ENCODE measurements at places on chromosomes 5 and 9.

- DNase-seq, result peak; percentile 30
These were observed 54.5 kb upstream of the FST start for GRCh38 chr5:53425687-53426511.

GRCh38 chr9:132387133-132387532 is 19.5 kb downstream of the TTF1 start:
- DNase-seq, result no peak

- no peak for DNase-seq
These were observed 235.1 kb upstream of the ANKH start for GRCh38 chr5:15106530-15107283.

GRCh38 chr9:74001382-74001781 is 495.8 kb upstream of the RORB start:
- DNase-seq, result no peak

DNA sequence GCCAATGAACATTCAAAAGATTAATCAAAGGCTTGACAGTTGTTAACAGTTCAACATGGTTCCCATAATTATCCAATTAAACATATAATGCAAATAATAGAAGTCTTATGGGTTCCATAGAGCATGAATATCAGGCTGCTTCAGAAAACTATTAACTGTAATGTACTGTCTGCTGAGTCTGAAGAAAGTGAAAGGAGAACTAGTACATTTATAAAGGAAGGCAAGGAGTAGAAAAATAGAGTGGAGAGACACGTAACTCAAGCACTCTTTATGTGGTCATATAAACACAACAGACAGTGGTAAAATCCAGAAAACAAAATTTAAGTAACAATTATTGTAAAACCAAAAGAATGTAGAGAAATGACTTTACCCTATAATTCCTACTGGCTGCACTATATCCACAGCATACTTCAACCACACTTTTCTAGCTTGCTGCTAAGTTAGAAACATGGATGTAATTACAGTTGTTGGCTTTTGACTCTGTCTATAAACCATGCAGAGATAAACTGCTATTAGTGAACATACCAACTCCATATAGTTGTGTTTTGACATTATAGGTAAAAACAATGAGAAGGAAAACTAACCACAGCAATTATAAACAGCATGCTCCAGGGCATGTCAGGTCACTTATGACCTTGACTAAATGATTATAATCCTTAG is 32.7 kb downstream of the NFIB start:
- DNase-seq, result no peak

DNA sequence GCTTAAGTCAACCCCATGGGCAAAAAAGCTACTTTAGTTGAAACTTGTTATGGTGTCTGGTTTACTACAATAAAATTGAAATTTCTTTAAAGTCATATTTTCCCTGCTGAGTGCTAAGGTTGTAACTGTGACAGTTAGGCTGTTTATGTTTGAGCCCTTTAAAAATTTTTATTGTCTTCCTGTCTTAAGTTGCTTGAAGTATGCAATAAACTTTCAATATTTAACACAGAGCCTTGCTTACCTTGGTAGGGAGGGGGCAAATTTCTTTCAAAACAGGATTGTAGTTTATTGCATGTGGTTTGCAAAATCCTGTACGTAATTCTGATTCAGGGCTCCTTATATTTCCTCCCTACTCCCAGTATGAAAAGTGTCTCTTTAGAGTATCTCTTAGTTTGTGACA is 465.5 kb upstream of the ACTBL2 start:
- no peak for DNase-seq

DNA sequence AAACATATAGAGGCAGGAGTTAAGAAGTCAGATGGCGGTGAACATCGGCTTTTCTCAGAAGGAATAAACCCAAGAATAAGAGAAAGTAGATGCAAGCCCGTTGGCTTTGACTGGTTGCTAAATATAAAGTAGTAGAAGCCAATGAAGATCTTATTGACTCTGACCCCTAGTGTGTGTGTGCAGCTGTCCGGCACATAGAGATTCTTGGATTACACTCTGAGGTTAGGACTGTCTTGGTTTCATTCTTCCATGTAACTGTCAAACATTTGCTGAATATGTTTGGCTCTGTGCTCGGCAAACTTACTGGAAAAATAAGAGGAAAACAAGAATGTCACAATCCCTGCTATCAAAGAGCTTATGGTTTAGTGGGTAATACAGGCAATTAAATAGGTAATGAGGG is 54.9 kb downstream of the ASTN2 start:
- DNase-seq, result no peak

- DNase-seq, result no peak
These were observed 163.7 kb upstream of the SLC12A2 start for GRCh38 chr5:127919818-127920217.

DNA sequence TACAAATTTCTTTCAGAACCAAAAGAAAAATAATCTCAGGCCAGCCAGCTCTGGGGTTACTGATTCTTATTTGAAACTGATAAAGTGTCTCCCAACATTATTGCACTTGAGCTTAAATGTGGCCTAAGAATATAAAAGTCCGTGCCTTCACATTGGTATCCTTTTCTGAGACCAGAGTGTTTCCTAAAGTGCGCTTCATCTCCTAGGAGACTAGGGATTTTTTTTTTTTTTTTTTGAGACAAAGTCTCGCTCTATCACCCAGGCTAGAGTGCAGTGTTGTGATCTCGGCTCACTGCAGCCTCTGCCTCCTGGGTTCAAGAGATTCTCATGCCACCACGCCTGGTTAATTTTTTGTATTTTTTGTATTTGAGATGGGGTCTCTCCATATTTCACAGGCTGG is 23.6 kb upstream of the KCNIP1 start:
- no peak for DNase-seq

DNA sequence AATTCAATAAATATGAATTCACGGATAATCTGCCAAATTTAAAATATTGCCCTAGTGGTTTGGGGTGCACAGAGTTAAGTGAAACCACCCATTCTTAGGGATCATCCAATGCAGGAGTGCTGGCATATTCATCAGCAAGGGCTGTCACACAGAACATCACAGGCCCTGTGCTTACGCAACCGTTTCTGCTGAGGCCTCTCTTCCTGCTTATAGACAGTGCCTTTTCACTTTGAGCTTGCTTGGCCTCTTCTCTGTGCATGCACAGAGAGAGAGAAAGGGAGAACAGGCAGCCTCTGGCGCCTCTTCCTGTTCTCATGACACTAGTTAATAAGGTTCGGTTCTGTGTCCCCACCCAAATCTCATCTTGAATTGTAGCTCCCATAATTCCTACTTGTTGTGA is 366.3 kb downstream of the ICE1 start:
- DNase-seq, result peak; percentile 14

DNA sequence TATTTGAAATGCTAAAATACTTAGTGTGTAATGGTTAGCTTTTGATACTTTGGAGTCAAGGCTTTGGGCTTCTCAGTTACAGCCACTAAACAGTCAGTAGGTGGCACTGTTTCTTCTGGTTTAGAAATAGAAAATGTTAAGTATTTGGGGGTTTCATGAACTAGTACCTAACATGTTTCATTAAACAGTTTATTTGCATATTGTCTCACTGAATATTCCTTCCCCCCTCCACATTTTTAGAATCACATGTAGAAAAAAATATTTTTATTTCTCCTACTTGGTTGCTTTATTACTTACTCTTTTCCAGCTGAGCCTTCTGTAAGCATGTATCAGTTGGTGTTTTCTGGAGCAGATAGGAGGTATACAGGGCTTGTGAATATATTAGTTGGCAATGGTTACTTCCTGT is 48.0 kb downstream of the IPO11 start:
- peak; percentile 28 for DNase-seq

DNA sequence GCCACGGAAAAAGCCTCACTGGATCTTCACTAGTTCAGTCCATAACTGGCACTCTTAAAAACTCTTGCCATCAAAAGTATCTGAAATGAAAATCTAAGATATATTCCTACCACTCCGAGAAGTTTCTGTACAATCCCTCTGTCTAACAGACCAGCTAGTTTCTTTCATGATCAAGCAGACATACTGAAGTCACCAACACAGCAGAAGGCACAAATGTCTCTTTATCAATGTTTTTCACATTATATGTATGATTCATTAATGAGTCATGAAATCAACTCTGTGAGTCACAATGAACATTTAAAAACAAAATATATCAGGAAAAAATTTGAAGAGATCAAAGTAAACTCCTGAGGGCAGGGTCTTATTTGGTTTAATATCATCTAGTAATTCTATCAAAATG is 50.8 kb downstream of the F2R start:
- DNase-seq, result no peak

DNA sequence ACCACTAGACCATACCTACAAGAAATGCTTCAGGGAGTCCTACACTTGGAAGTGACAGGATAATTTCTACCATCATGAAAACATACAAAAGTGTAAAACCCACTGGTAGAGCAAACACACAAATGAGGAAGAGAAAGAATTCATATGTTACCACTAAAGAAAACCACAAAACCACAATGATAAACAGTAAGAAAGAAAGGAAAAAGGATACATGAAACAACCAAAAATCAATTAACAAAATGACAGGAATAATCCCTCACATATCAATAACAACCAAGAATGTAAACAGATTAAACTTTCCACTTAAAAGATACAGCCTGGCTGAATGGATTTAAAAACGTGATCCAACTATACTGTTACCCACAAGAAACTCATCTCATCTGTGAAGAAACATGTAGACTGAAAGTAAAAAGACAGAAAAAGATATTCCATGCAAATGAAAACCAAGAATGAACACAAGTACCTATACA is 83.4 kb downstream of the LPAR1 start:
- DNase-seq, result no peak

GRCh38 chr9:133664173-133665050 is 28.2 kb downstream of the DBH start:
- DNase-seq, result no peak

- no peak for DNase-seq
These were observed 125.6 kb upstream of the NFIB start for GRCh38 chr9:14439555-14439954.

DNA sequence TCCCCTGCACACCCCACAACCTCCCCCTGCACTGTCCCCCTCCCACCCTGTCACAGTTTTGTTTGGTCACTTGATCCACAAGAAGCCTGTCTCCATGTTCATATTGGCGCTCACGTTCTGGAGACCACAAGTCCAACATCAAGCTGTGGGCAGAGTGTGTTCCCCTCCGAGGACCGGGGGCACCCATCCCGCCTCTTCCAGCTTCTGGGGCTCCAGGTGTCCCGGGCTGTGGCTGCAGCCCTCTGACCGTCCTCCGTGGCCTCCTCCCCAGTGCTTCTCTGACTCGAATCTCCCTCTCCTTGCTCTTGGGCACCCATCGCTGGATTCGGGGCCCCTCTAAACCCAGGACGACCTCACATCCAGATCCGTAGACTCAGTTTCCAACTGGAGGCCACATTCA is 49.2 kb downstream of the PLEKHG4B start:
- no peak for DNase-seq

GRCh38 chr5:10642367-10642766 is 78.5 kb downstream of the ANKRD33B start:
- DNase-seq, result no peak

DNA sequence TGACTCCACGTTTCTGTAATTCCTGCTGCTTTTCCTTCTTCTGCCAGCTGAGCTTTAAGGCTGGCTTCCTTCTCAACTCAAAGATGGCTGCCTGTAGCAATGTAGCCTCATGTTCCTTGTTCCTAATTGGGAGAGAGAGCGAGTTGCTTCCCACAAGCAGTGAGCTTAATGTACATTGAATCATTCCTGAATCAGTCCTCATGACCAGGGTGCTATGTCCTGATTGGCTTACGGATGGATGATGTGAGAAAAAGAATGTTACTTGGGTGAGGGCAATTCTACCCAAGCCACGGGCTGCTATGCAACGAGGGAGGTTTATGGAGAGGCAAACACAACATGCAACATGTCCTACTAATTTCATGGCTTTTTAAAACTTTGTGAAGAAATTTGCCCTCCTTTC is 356.2 kb downstream of the RASEF start:
- no peak for DNase-seq

- DNase-seq, result no peak
These were observed 28.8 kb downstream of the FOXD1 start for GRCh38 chr5:73419465-73420390.

GRCh38 chr5:159947708-159948358 is 31.6 kb downstream of the ADRA1B start:
- no peak for DNase-seq

GRCh38 chr5:155193029-155193428 is 179.5 kb downstream of the KIF4B start:
- DNase-seq, result no peak

- no peak for DNase-seq
These were observed 797 bp upstream of the FBXO38 start for GRCh38 chr5:148382961-148383360.

- DNase-seq, result no peak
These were observed 276.3 kb downstream of the SAXO1 start for GRCh38 chr9:18756712-18757125.

DNA sequence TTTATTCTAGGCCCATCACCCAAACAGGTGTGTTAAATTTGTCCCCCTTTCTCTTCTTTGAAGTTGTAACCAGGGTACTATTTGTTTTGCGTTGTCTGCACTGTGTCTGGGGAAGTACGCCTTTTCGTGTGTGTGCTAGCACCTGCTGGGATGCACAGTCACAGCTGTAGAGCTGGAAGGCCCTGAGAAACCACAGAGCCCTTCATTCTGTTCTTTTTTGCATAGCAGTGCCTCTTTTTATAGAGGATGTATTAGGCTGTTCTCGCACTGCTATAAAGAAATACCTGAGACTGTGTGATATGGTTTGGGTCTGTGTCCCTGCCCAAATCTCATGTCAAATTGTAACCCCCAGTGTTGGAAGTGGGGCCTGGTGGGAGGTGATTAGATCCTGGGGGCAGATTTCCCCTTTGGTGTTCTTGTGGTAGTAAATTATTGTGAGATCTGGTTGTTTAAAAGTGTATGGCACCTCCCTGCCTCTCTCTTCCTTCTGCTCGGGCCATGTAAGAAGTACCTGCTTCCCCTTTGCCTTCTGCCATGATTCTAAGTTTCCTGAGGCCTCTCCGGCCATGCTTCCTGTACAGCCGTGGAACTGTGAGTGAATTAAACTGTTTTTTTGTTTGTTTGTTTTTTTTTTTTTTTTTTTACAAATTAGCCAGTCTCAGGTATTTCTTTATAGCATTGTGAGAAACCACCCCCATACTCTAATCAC is 14.0 kb downstream of the SEC61B start:
- no peak for DNase-seq

- DNase-seq, result no peak
These were observed 111.9 kb upstream of the FST start for GRCh38 chr5:53368516-53368915.

DNA sequence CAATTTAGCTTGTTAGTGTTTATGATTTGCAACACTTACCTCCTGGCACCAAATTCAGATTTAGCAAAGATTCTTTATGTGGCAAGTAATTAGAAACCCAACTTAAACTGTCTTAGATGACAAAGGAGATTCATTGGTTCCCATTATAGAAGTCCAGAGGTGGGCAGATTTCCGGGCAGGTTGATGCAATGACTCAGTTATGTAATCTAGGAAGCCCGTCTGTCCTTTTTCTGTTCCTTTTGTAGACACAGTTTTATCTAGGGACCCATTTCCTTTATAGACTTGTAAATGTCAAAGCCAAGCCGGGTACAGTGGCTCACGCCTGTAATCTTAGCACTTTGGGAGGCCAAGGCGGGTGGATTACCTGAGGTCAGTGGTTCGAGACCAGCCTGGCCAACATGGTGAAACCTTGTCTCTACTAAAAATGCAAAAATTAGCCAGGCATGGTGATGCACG is 20.3 kb upstream of the ANKRD33B start:
- peak; percentile 64 for DNase-seq

- DNase-seq, result peak; percentile 64
These were observed 118.1 kb downstream of the DPYSL3 start for GRCh38 chr5:147391781-147392180.

Measured in AML-193 (cell line).